ENCODE measurements at places on chromosomes 12 and 14.

GRCh38 chr12:20420557-20420956, 52.2 kb downstream of the PDE3A start:
- no peak for DNase-seq

GRCh38 chr12:27807063-27807703, 27.1 kb upstream of the MANSC4 start:
- DNase-seq: no peak

- no peak for DNase-seq
Observed at GRCh38 chr14:96050482-96050881, 11.3 kb downstream of the C14orf132 start.

GRCh38 chr12:98606359-98606988, 13.0 kb downstream of the SLC25A3 start:
- DNase-seq: no peak

DNA sequence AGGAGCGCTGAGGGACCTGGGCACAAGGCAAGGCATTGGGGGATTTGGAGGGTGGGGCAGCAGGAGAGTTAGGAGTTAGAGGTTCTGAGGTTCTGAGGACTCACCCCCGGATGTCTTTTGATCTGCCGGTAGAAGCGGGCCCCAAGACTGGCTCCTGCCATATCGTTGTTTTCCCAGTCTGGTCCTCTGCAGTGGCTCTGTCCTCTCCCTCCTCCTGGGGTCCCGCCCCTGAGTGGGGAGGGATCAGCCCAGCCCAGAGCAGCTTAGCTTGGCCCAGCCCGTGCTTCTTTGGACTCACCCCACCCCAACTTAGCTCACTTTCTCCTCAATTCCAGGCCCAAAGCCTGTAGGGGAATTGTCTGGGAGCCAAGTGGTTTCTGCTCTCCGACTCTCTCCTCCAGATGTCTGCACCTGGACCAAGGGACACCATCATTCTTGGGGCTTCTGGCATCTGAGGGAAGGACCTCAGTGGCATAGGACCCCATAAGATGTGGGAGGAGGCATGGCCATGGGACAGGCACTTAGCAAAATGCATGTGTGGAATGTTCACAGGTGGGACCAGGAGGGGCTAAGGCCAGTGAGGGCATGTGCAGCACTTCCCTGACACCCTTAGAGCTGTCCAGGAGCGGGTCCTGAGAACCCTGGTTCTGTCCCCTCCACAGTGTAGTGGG, 7.5 kb downstream of the SHMT2 start:
- no peak for DNase-seq

- peak; percentile 47 for DNase-seq
Observed at GRCh38 chr12:70757830-70758493, 120.7 kb upstream of the PTPRB start.

GRCh38 chr14:96252323-96252998, 3.5 kb upstream of the BDKRB1 start:
- no peak for DNase-seq

GRCh38 chr12:102564026-102564425, 83.7 kb upstream of the IGF1 start:
- DNase-seq: no peak

DNA sequence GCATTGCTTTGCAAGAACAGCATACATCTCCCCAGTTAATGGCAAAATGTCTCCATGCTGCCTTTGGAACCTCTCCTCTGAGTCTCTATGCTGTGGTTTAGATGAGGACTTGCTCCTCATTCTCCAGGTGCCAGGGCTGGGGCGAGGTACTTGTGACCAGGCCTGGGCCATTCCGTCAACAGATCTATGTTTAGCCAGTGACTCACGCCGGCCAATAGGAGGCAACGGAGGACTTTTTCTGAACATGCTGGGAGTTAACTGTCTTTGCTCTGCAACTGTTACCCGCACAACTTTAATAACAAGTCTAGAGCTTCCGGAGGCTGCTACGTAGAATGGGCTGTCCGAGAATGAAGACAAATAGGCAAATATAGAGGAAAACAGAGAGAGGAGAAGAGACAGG, 214.2 kb downstream of the GLT1D1 start:
- DNase-seq: no peak

- DNase-seq: no peak
Observed at GRCh38 chr12:76810671-76811419, 46.9 kb downstream of the ZDHHC17 start.

DNA sequence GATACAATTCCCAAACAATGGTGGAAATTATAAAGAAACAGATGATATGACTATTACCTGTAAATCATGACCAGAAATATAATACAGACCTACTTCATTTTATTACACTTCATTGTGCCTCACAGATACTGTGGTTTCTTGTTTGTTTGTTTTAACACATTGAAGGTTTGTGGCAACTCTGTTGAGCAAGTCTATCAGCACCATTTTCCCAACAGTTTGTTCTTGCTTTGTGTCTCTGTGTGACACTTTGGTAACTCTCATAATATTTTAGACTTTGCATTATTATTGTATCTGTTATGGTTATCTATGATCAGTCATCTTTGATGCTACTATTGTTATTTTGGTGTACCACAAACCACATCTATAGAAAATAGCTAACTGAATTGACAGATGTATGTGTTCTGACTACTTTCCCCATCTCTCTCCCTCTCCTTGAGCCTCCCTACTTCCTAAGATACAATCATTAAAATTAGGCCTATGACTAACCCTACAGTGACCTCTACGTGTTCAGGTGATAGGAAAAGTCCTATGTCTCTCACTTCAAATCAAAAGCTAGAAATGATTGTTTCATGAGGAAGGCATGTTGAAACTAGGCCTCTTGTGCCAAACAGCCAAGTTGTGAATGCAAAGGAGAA, 49.1 kb downstream of the FBXO33 start:
- no peak for DNase-seq

DNA sequence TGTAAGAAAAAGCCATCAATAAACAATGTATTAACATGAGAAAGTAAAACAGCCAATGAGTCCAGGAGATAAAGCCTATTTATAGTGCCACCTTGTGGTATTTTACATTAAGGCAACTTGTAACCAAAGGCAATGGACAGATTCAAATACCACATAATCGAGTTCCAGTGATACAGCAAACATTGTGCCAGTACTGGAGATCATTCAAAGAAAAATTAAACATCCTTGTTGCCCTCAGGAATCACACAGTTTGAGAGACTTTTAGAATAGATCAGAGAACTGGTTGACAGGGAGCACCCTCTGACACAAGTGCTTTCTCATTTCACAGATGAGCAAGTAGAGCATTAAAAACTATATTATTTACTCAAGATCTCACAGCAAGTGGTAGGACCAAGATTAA, 98.1 kb downstream of the DDHD1 start:
- DNase-seq: no peak

DNA sequence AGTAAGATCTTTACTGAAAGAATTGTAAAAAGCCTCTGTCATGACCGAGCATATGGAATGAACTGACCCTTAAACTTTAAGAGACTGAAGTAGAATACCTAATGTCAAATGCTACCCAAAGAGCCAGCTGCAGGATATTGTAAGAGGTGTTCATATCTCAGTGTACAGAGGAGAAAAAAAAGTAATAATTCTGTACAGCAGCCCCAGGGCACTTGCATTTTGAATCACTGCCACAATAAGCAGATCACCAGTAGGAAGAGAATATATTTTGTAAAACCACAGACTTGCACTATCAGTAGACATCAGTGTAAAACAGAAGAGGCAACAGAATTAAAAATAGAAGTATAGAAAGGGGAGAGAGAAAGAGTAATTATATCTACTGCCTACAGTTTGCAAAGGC, 162.6 kb downstream of the PPFIA2 start:
- DNase-seq: no peak

GRCh38 chr12:82474798-82475184, 116.5 kb downstream of the METTL25 start:
- no peak for DNase-seq

- no peak for DNase-seq
Observed at GRCh38 chr14:92549859-92550230, 36.3 kb downstream of the RIN3 start.

GRCh38 chr12:115008929-115009328, 325.0 kb upstream of the TBX3 start:
- no peak for DNase-seq

- no peak for DNase-seq
Observed at GRCh38 chr12:31967539-31967938, 8.3 kb downstream of the RESF1 start.

DNA sequence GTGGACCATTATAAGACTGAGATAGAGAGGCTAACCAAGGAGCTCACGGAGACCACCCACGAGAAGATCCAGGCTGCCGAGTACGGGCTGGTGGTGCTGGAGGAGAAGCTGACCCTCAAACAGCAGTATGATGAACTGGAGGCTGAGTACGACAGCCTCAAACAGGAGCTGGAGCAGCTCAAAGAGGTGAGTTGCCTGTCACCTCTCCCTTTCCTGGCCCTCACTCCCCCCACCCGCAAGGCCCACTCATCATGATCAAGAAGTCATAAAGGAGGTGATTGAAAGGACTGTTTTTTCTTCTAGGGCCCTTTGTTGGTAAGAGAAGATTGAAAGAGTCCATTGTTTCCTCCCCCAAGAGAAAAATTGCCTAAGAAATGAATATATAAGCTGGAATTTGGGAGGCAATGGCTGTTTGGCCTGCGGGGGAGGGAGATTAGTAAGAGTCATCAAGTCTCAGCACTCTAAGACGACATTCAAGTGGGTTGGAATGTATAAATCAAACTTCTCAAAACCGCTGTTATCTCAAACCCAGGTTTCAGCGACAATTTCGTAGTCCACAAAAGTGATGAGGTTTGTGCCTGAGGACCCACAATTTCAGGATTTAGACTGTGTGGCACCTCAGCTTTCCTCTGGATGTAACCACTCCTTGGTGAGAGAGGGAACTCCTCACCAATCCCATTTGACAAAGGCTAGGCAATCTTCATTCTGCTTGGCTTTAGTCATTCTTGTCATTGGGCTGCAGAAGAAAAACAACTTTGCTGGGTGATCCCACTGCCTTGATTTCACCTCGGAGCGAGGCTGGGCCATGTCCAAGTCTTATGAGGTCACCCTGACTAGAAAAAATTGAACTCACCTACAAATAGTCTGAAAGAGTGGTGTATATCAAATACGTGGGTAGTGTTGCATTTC, 966 bp downstream of the BICD1 start:
- no peak for DNase-seq

DNA sequence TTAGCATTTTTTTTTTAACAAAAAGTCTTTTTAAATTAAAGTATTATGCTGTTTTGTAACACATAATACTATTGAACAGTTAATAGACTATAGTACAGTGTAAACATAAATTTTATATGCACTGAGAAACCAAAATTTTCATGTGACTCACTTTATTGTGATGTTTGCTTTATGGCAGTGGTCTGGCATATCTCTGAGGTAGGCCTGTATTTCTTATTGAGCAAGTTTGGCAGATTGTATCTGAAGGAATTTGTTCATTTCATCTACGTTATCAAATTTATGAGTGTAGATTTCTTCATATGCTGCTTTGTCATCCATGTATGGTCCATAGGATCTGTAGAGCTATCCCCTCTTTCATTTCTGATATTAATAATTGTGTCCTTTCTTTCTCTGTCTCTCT, 78.8 kb upstream of the PDE3A start:
- DNase-seq: no peak

GRCh38 chr12:104549815-104550480, 93.2 kb downstream of the CHST11 start:
- no peak for DNase-seq

- DNase-seq: no peak
Observed at GRCh38 chr14:89910691-89911009, 43.9 kb downstream of the EFCAB11 start.

Measured in iPS DF 19.7 (cell line).